Posterior vena cava (tissue), 2 donors: ENCODE measurements at places on chromosomes 2 and 18. TPM values are rescaled to one million over a fixed set of nuclear protein-coding genes. Genes with fewer than 3 reads are reported as not detected.

DNA sequence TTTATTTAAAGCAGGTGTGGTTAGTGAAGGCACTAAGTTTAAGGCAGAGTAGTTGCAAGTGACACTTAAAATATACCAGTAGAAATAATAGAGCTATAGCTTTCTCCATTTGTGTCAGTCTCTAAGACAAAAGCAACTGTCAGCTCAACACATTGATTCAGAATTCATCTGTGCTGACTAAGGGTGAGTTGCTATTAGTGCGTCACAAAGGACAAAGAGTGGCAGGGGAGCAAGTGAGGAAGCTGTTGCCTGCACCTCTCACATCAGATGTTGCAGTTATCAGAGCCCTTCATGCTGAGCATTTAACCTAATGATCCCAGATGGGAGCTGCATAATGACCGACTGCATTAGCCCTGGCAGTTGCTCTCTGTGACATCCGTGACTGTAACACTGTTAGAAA lies 138.6 kb downstream of the DTNA start:
- DNase-seq, result no peak

GRCh38 chr18:27728659-27729058 lies 448.3 kb downstream of the CDH2 start:
- DNase-seq, result no peak

- no peak for DNase-seq
Measured at GRCh38 chr2:137249463-137250130, 484.3 kb downstream of the THSD7B start.

DNA sequence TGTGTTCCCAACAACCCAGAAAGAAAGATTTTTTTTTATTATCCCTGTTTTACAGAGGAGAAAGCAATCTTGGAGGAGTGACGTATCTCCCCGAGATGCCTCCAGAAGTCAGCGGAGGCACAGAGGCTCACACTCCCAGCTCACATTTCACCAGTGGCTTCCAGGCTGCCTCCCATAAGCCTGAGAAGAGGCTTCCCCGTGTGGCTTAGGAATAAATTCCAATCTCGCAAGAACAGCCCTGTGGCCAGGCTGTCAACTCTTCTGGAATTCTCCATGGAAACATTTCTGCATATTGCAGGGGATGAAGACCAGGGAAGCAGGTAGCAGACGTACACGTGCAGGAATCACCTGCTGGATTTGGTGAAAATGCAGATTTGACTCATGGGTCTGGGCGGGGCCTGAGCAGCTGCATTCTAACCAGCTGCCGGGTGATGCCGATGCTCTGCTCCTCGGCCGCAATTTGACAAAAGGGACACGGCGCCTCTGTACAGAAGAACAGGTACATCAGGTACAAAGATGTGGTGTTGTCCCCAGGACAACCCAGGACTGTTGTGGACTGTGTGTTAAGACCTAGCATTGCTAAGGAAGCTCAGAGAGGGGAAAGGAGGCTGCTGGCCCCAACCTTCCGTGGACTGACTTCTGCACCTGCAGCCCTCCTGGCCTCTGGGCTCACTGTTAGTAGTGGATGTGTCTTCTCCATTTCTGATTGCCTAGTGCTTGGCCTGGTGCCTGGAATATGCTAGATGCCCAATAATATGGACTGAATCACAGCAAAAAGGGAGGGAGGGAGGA lies 114.2 kb upstream of the ID2 start:
- no peak for DNase-seq

DNA sequence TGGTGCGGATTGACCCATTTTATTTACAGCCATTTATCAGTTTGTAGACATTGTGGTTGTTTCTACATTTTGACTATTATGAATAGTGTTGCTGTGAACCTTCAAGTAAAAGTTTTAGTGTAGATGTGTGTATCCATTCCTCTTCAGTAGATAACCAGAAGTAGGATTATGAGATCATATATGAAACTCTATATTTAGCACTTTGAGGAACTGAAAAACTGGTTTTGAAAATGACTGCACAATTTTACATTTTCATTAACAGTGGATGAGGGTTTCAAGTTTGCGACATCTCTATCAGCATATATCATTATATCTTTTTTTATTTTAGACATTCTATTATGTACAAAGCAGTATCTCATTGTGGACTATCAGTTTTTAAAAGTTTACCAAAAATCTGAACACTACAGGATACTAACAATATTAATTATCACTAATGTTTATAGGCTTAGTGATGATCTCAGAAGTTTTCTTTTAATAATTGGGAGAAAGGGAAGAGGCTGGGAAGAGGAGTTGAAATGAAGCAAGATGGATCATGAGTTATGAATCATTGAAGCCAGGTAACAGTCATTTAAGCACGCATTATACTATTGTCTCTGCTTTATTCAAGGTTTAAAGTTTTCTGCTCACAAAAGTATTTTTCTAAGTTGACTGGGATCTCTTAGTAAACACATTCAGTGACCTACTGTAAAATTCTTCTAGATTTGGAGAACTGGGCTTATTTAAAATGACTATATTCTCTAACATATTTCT lies 329.0 kb upstream of the LRATD1 start:
- DNase-seq, result no peak

DNA sequence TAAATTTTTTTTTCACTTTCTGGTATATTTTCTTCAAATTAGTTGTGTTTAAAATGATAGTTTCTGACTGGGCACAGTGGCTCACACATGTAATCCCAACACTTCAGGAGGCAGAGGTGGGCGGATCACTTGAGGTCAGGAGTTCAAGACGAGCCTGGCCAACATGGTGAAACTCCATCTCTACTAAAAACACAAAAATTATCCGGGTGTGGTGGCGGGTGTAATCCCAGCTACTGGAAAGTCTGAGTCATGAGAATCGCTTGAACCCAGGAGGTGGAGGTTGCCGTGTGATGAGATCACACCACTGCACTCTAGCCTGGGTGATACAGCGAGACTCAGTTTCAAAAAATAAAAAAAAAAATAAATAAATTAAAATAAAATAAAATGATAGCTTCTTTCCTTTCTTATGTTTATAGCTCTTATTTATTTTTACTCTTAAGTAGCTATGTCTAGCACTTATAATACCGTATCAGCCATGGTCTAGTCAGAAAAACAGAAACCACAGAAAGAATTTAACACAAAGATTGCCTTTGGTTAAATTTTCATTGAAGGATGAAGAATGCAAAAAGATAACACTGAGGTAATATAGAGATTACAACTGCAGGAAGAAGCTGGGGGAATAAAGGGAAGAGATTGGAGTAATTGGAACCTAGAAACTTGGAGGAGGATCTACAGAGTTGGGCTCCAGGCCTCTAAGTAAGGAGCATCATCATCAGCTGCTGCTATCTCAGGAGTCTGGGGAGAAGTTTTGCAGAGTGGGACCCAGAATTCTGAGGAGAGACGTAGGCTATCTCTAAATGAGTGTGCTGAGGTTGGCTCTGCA lies 54.7 kb upstream of the MBOAT2 start:
- DNase-seq, result no peak

EVX2 gene
- not detected for total RNA-seq

RBFA gene
- total RNA-seq, result 15.8 TPM

KIF1A gene
- 0.37 TPM for total RNA-seq

PLA2R1 gene
- 11.7 TPM for total RNA-seq

OXER1 gene
- total RNA-seq, result 1.00 TPM

BMP10 gene
- 0.65 TPM for total RNA-seq
